ENCODE measurements at places on chromosomes 12 and 14. TPM values are rescaled to one million over a fixed set of nuclear protein-coding genes. Genes with fewer than 3 reads are reported as not detected.

DNA sequence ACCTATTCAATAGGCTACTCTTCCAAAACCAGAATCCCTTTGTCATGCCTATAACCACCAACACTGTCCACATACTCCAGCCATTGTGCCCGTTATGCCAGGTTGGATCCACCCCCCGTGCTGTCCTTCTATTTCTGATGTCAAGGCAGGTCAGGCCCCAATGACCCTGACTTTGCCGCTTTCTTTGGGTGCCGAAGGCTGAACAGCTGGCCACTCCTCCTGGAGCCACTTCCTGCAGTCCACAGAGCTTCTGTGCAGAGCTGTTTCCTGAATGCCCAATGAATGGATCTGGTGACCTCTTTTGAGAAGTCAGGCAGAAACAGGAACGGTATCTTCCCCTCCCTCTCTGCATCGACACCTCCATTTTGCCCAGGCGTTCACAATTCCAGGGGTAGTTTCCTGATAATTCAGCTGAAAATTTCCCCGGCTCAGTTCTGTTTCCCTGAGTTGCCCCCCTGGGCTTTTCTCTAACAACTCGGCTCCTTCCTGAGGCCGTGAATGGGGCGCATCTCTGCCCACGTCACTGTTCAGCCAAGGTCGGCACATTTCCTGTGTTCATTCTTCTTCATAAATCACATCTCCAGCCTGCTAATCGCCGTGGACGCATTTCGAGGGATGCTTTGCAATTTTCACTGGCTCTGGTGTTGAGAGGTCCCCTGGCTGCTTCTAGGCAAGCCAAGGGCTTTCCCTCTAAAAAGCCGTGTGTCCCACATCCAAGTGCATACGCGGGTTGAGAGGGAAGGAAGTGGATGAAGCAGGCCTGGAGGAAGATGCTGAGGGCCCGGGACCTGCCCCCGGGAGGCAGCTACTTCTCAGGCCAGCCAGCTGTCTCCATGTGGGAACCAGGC, 86.5 kb downstream of the PAPOLA start:
- peaks cover 48% of the 10 kb centered on the region for H3K27me3 ChIP-seq
- no peak overlapping the region for H3K4me3 ChIP-seq
- no peak for DNase-seq
- peaks cover 20% of the 10 kb centered on the region for H3K4me1 ChIP-seq
- H3K27ac ChIP-seq = no peak overlapping the region

DNA sequence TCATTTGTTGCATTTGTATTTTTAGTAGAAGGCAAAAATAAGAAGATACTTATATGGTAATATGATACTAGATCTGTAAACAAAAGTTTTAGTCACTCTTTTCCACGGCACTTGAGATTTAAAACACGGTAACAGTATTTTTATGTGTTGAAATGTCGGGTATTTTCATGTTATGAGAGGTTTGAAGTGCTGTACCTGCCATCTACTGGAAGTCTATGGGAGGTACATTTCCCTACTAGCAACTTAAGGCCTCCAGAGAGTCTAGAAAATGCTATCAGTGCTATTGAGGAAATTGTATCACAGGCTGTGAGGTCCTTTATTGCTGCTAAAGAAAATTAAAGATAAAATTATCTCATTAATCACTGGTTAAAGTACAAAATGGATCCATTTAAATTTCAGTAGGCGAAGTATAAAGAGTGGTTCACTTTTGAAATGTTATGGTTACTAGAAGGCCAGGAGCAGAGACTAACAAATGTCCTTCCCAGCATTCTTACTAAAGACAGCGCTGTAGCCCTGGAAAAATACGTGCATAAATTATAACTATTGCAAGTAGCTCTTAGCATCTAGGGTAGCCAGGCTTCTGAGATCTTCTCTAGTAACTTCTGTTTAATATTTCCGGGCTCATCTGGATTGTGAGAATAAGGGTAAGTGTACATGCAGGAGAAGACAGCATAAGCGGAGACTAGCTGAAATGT, 77.6 kb upstream of the PRKD1 start:
- H3K27ac ChIP-seq = no peak overlapping the region
- H3K4me3 ChIP-seq = no peak overlapping the region
- H3K27me3 ChIP-seq = no peaks in the 10 kb centered on the region

- no peak for DNase-seq
- no peaks in the 10 kb centered on the region for H3K4me1 ChIP-seq
- H3K4me3 ChIP-seq = no peak overlapping the region
- no peak overlapping the region for H3K27ac ChIP-seq
These were observed 26.0 kb upstream of the TMTC2 start for GRCh38 chr12:82660541-82661325.

NID2 gene
- total RNA-seq = 14.6 TPM

TMEM132C gene
- total RNA-seq = 1.6 TPM

Data from lower lobe of right lung (tissue), 2 donors.